Large intestine (tissue), 12 donors: ENCODE measurements at places on chromosomes 4 and X. TPM values are rescaled to one million over a fixed set of nuclear protein-coding genes. Genes with fewer than 3 reads are reported as not detected.

ESX1 gene
- polyA plus RNA-seq, result not detected

NDNF gene
- 13.6 TPM for polyA plus RNA-seq

AREG gene
- polyA plus RNA-seq, result 4.6 TPM

PPA2 gene
- 96.4 TPM for polyA plus RNA-seq

SLITRK4 gene
- 13.7 TPM for polyA plus RNA-seq

IL21 gene
- not detected for polyA plus RNA-seq

GRCh38 chr4:117001077-117001476 is 84.3 kb downstream of the TRAM1L1 start:
- DNase-seq, result no peak

DNA sequence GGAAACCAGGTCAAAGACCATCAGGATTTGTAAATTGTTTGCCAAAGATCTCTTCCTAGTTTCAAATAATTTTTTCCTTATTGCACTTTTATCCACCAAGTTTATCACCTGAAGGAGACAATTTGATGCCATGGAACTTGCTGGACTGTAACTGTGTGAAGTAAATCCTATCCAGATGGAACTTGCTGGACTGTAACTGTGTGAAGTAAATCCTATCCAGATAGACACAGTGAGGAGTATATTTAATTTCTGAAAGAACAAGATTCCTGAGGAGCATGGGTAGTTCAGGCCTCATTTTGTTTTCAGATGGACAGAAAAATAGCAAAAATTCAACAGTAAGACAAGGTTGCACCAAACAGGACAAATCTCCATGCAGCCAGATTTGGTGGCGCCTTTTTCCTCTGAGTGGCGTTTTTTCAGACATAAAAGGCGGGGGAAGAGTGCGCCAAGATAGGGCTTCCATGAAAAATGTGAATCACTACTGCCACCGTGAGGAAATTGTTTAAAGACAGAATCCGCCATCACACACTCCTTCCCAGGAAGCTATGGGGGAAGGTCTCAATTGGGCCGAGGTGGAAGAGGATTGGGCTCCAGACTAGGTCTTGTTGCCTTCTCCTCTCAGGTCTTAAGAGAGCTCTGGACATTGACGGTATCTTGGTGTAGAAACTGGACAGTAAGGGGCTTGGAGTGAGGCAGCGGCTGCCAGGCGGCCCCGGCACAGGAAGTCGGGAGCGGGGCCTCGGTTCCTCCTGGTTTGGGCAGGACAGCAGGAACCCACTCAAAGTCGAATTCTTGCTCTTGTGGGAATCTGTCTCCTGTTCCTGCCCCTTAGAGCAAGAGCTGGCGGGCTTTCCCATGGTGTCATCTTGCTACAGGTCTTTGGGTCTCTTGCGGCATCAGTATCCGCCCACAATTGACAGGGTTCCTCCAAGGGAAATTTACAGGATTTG is 234.7 kb downstream of the OR13H1 start:
- DNase-seq, result peak; percentile 71

- no peak for DNase-seq
Observed at GRCh38 chr4:171644430-171645057, 168.7 kb upstream of the GALNTL6 start.

DNA sequence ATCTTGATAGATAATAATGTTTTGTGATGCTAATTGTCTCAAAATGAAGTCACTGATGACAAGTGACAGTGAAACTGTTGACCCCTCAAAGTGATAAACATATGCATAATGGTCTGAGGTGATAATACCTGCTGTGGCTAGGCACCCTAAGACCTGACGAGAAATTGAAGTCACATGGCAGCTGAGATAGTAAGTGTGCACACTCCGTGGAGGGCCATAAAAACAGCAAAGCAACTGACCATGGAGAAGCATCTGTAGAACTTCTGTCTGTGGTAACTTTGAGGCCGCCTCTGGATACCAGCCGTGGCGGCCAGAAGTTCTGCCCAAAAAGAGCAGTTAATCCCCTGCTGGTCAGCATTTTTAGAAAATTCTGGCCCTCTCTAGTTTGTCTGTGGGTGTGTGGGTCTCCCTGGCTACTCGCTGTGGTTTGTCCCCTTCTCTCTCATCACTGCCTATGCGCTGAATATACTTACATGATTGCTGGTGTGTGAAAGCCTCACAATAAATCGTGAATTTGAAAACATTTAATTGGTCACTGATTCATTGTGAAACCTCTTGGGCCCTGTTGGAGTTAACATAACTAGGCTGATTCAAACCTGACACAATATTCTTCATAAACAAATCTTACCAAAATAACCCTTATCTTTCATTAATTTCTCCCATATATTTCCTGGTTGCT is 50.6 kb downstream of the CCDC149 start:
- no peak for DNase-seq

DNA sequence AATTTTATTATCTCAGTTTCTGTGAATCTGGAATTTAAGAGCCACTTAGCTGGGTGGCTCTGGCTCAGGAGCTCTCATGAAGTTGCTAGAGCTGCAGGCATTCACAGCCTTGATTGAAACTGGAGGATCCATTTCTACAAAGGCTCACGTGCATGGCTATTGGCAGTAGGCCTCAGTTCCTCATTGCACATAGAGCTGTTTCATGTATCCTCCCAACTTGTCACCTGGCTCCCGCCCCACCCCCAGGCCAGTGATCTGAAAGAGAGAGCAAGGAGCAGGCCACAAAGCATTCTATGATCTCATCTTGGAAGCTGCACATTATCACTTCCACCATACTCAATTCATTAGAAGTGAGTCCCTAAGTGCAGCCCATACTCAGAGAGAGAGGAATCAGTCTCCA is 18.5 kb upstream of the AP1AR start:
- peak; percentile 31 for DNase-seq

DNA sequence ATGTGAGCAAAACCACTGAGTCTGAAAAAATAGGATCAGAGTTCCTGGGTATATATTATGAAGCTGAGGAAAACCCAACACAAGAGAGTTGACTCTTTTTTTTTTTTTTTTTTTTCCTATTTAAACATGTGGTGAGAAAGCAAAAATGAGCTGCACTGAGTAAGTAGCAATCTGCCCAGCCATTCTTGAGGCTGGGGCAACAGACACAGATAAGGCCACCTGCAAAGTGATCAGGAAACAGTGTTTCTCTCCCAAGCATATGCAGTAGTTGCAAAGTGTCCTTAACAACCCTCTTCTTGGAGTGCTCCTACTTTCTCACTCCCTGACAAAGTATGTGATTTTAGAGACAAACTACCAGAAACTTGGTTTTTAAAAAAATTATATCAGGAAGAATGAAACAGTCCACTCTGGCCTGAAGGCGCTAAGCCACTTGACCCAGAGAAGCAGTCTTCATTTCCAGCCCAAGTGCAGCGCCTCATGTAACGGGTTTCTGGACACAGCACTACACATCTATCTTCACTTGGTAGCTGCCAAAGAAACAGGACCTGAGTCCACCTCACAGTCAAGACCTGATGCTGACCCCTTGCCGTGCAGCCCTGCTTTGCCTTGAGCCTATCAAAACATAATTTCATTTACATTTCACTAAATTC is 124.6 kb upstream of the MAP3K15 start:
- DNase-seq, result no peak

DNA sequence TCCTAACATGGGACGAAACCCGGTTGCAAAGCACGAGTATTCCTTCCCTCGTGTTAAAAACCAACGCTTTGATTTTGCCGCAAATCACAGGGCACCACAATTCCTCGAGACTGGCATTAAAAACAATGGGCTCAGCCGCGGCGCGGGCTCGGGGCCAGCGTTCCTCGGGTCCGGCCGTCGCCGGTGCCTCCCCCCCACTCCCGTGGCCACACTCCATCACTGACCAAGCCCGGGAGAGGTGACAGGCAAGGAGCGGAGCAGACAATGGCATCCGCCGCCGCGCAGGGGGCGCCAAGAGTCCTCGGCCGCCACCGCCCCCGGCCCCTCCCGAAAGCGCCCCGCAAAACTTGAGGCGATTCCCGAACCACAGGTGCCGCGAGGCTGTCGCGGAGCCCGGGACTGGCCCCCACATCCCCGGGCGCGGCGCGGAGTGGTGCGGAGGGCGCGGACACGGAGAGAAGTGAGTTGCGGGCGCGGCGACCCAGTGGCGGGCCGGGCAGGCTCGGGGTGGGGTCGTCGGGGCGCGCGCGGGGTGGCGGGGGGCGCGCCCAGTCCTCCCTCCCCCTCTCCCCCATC is 445 bp downstream of the AP1S2 start:
- peak; percentile 50 for DNase-seq
